ENCODE measurements at places on chromosomes 7 and 10.

DNA sequence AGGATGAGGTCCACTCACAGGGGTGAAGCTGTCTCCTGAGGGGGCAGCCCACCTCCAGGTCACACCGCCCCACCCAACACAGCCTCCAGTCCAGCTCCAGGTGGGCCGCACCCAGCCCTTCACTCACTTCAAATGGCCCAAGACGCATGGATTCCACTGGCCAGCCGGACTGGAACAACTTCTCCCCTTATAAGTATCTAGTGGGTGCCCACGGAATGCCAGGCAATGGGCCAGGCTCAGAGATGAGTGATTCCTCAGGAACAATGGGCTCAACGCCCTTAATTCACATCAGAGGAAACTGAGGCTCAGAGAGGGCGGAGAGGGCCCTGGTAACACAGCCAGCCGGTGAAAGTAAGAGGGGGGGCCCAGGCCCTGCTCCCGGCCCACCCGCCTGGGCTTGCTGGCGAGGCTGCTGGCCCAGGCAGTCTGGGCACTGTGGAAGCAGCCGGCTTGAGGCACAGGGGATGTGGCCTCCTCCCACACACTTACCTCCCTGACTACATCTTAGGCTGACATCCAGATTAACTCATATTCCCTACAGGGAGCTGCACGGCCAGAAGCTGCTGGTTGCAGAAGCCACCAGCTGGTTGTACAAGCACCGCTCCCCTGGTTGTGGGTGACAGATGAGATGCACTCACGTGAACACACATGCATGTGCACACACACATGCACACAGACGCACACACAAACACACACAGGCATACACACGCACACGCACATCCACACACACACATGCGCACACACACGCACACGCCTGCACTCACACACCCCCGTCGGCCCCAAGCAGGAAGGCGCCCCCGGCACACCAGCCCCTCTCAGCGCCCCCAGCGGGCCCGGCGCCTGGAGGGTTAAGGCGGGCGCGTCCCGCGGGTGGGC lies 1.0 kb upstream of the FAM20C start:
- peak; percentile 82 for DNase-seq

- peak; percentile 27 for DNase-seq
Observed at GRCh38 chr7:66255534-66256100, 50.5 kb downstream of the TPST1 start.

DNA sequence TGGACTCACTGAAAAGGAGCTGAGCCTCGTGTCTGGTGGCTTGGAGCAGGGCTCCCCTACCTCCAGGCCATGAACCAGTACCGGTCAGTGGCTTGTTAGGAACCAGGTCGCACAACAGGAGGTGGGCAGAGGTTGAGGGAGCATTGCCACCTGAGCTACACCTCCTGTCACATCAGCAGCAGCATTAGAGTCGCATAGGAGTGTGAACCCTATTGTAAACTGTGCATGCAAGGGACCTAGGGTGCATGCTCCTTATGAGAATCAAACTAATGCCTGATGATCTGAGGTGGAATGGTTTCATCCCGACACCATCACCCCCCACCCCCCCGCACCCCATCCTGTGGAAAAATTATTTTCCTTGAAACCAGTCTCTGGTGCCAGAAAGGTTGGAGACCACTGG lies 50.4 kb downstream of the TSPAN15 start:
- DNase-seq: no peak

- no peak for DNase-seq
Observed at GRCh38 chr7:36232555-36232954, 79.5 kb downstream of the EEPD1 start.

GRCh38 chr10:7306147-7306546 lies 104.7 kb downstream of the SFMBT2 start:
- DNase-seq: no peak

GRCh38 chr10:129790715-129791446 lies 173.2 kb downstream of the EBF3 start:
- peak; percentile 0 for DNase-seq

DNA sequence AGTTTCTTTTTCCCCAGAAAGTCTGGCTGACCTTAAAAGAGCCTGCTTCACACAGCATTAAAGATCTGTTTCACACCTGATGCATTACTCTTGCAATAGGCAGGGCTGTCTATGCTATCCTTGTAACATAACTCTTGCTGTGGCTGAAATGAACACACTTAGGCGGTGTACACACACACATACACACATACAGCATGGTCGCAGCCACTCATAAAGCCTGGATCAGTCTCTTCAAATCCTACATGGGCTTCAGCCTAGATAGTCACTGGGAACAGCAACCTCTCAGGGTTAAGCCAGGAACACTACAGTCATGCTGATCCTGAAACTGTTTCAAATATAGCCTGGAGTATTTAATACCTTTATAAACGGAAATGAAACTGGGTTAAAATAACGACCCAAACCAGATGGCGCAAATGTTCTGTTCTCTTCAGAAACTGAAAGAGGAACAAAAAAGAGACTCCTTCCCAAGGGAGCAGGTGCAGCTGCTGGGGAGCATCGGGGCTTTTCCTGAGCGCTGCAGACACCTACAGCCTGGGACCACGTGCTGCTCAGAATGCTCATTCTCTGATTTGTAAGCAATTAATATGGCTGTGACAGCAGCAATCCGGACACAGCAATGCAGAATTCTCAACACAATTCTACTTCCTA lies 61.0 kb upstream of the SFMBT2 start:
- no peak for DNase-seq

DNA sequence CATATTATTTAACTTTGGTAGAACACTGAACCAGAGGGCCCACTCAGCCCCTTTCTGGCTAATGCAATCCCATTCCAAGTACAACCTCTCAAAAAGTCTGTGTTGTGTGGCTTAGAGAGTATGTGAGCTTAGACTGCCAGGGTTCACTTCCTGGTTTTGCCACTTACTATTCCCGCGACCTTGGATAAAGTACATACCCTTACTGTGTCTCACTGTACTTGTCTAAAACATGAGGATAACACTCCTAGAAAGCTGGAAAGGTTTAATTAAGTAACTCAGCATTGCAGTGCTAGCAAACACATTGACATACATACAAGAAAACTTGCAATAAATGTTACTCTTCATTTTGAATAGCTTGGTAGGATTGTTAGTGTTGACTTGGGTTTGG lies 215.8 kb downstream of the CHCHD3 start:
- DNase-seq: no peak

DNA sequence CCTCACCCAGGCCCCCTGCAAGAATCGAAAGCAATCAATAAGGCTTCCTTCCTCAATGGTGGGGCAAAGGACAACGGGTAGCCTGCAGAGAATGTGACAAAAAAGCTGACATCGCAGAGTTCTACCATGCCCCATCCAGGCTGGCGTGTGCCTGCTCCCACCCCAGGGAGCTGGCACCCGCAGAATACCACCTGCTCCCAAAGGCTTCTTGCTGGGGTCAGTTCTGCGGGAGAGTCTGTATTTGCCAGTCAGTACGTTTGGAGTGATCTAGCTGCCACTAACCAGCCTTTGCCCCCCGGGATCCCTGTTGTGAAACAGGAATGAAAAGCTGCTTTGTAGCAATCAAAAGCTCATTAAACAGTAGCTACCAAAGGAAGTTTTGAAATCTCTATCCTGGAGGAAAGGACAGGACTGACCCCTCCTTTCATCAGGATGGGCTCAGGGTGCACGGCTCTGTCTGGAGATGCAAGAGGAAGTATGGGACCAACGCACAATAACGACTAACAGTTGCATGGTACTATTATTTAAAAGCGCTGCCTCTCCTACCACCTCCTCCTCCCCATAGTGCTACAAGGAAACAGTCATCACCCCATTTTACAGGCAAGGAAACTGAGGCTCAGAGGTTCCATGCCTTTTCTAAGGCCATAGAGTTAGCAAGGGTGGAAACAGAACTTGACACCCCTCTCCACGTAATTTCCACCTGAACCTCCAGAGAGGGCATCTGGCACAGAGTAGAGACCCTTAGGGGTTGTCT lies 67.0 kb downstream of the FGFR2 start:
- DNase-seq: no peak

GRCh38 chr7:30027740-30028215 lies 434 bp upstream of the PLEKHA8 start:
- no peak for DNase-seq

- no peak for DNase-seq
Observed at GRCh38 chr7:131687296-131687695, 130.9 kb upstream of the PODXL start.

GRCh38 chr10:13690281-13690825 lies 103.6 kb downstream of the PRPF18 start:
- peak; percentile 89 for DNase-seq

- no peak for DNase-seq
Observed at GRCh38 chr7:45240273-45240771, 82.7 kb downstream of the RAMP3 start.

DNA sequence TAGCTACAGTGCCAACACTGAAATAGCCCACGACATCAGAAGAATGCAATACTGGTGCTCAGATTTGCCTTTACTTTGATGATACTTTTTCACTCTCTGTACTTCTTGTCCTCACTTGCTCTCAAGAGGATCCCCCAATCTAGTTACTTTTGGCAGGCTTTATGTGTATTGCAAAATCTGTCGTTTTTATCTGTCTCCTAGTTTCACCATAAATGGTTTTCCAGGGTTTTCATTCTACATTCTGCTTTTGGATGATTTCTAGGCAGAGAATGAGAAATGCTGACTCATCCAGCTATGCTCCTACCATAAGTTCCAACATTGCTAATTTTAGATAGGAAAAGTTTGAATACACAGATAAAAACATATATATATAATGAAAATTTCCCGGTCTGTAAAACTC lies 659.5 kb upstream of the NRG3 start:
- no peak for DNase-seq

Data from MCF 10A (cell line).